Heart left ventricle (tissue), 16 donors: ENCODE measurements at places on chromosomes 11 and 22. TPM values are rescaled to one million over a fixed set of nuclear protein-coding genes. Genes with fewer than 3 reads are reported as not detected.

Gene TCN1
- total RNA-seq: not detected

Gene POU2AF1
- 1.3 TPM for total RNA-seq

Gene LRRC55
- not detected for total RNA-seq

Gene ABCC8
- 3.6 TPM for total RNA-seq

Gene MB
- 11,872 TPM for total RNA-seq

Gene CHADL
- 20.6 TPM for total RNA-seq

Gene GNG3
- total RNA-seq: not detected

Gene RBX1
- total RNA-seq: 76.2 TPM

- no peak for DNase-seq
These were observed 17.6 kb downstream of the OTOG start for GRCh38 chr11:17564687-17565042.

DNA sequence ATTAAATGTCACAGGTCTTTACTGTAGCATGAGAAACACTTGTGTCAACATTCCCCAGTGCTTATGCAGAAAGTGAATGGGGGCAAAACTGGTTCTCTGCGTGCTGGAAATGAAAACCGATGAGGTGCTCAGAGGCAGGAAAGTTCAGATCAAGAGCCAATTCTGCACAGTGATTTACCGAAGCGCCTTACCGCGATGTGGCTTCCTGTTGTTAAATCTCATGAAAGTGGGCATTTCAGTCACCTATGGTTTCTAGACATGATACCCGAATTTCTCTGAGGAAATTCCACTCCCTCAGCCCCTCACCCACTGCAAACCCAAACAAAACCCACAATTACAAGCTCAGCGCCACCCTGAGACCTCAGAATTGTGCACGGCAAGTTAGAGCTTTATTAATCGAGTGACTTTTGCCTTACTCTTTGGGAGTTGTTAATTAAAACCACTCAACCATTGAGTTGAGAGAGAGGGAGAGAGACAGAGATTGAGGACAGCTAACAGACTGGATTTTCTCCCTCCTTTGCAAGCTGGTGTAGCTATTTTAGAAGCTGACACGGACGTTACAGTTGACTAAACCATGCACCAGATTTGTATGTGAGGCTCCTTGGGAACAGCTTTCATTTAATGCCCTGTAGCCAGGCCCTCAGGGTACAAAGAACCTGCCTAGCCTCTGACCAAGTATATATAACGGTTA is 196.4 kb downstream of the DBX1 start:
- no peak for DNase-seq

DNA sequence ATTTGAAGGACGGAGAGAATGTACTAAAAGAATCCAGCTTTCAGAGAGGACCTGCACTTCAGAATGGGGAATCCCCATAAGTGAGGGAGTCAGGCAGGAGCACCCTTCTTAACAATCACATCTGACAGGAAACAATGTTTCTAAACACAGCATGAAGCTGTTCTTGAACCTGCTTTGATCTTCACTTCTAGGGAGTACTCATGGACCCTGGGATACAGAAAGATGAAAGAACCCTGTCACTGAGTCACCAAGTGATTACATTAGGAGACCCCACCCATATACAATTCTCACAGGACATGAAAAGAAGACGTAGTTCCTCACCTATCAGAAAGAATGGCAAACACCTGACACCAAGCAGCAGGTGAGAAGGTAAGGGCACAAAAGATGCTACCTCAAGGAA is 296.9 kb upstream of the ZC3H12C start:
- no peak for DNase-seq

DNA sequence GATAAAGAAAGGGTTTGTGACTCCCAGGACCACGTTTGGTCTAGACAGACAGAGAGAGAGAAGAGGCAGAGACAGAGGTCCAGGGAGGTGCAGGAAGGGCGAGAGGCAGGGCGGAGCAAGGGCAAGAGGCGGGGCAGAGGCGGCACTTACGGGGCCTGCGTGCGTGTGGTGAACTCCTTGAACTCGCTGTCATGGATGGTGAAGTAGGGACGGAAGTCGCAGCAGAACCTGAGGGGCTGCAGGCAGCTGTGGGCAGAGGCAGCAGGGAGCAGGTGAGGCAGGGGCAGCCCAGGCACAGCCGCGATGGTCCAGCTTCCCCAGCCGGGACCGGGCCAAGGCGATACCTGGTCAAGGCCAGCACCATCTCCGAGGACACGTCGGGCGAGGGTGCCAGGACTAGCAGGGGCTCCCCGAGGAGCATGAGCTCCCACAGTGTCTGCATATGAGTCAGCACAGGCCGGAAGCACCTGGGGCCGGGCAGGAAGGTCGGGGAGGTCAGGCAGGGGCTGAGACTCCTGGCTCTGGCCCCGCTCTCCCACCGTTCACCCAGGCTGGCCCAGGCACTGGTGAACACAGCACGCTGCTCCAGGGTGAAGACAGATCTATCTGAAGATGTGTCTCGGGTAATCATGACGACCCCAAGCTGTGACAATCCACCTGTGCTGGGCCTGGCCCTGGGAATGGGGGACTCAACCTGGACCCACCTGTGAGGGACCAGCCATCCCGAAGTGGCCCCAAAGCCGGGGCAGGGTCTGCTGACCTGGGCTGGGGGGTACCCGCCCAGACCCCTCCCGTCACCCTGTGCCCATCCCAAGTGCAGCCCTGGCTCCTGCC is 7.2 kb upstream of the PLXNB2 start:
- peak; percentile 43 for DNase-seq

- peak; percentile 91 for DNase-seq
These were observed 460.0 kb downstream of the BUD13 start for GRCh38 chr11:116312570-116313391.

- DNase-seq: no peak
These were observed 19.2 kb downstream of the FAM168A start for GRCh38 chr11:73578592-73579185.

DNA sequence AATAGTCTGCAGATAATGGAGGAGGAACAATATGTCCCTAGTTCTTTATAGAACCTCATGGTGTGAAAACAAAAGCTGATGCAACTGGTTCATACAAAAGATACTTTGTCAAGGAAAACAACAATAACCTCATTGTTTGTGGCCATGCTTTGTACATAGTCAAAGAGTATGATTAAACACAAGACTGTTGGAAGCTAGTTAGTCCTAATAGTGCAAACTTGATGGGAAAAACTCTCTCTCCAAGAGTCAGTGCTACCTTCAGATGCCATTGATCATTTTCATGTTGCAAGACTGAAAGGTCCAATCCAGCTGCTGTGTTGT is 20.1 kb upstream of the PLAAT2 start:
- DNase-seq: no peak

DNA sequence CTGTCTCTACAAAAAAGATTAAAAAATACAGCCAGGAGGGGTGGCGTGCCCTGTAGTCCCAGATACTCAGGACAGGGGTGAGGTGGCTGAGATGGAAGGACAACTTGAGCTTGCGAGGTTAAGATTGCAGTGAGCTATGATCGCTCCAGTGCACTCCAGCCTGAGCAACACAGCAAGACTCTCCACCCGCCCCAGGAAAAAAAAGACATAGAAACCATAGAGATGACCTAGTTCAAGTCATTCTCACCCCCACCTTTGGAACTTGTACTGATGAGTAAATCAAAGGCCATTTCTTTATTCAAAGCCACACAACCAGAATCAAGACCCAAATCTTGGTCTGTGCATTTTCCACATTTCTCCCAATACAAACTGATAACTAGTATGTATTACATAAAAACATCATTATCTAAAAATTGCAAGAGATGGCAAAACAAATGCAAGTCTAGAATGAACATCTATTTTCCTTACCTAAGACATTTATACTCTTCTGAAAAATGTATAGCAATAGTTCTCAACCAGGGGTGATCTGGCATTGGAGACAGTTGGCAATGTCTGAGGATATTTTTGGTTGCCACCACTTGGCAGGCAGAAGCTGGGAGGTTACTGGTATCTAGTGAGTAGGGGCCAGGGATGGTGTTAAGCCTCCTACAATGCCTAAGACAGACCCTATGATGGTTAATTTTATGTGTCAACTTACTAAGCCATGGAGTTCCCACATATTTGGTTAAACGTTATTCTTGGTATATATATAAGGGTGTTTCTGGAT is 34.6 kb downstream of the LGR4 start:
- DNase-seq: no peak

GRCh38 chr11:117634756-117635603 is 162.0 kb downstream of the DSCAML1 start:
- no peak for DNase-seq

GRCh38 chr11:98365190-98365589 is 655.6 kb upstream of the CNTN5 start:
- no peak for DNase-seq

- DNase-seq: no peak
These were observed 4.3 kb downstream of the FGF3 start for GRCh38 chr11:69814902-69815301.

DNA sequence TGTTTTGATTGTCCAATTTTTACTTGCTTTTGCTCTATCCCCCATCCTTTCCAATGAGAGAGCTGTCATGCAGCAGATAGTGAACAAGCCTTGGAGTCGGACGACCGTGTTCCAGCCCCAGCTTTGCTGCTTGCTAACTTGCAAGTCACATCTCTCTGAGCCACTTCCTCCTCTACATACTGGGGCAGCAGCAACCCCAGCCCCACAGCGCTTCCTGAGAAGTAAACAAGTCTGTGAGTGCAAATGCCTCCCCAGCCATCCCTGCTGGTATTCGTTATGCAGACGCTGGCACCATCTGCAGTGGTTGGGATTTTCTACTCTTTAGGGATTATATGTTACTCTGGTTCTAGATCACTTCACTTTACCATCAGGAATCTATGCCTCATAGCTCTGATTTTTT is 35.0 kb downstream of the TPBGL start:
- DNase-seq: peak; percentile 65

DNA sequence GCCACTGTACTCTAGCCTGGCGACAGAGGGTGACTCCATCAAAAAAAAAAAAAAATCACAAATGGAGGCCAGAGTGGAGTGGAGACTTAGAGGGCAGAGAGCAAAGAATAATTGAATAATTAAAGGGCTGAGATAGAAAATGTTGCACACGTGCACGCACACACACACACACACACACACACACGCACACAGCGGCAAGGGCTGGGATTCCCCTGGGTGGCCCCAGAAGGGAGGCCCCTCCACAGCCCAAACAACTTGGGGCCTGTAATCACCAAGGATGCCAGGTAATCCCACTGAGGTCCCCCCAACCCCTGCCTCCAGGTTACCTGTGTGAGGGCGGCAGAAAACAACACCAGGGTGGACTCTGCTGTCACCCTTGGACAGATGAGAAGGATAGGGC is 12.0 kb upstream of the DGKZ start:
- DNase-seq: no peak

- DNase-seq: no peak
These were observed 118.3 kb upstream of the LMO1 start for GRCh38 chr11:8381871-8382396.

DNA sequence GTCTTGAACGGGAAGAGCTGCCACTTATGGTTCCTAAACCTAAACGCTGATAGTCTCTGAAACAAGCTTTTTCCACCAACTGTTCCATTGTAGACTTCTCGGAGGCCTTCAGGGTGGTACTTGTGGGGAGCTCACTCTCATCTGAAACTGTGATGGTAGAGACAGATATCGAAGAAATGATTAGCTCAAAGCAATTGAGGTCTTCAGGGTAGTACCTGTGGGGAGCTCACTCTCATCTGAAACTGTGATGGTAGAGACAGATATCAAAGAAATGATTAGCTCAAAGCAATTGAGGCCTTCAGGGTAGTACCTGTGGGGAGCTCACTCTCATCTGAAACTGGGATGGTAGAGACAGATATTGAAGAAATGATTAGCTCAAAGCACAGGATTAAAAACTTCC is 175.7 kb downstream of the SWAP70 start:
- DNase-seq: no peak

GRCh38 chr22:31244046-31244942 is 32.2 kb downstream of the LIMK2 start:
- DNase-seq: no peak

DNA sequence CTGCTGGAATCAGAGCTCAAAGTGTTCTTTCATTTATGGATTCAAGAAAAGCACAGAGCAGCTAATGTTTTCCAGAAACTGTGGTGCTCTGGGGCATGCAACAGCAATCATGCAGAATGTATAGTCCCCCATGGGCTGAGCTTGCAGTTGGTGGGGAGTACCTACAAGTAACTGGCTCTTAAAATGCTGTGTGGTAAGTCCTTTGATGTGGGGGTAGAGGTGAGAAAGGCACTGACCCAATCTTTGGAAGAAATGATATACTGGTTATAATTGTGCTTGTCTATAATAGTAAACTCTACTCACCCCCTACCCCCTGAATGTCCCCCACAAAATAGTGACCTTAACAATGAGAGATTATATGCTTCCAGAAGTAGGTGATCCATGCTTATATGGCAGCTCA is 29.1 kb upstream of the CD44 start:
- no peak for DNase-seq

DNA sequence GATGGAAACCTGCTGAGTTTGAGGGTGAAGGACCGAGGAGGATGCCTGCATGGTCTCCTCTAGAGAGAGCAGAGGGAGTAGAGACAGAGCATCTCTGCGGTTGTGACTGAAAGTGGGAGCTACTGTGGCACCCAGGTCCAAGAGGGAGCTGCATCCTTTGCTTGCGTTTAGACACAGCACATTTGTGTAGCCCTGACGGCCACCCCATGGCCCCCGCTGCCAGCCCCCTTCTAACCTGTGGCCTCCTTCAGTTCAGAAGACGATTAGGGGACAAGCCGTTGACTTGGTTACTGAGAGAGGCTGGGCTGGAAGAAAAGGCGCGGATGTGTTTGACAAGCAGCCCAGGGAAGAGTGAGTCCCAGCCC is 690.9 kb downstream of the BRD1 start:
- DNase-seq: no peak

DNA sequence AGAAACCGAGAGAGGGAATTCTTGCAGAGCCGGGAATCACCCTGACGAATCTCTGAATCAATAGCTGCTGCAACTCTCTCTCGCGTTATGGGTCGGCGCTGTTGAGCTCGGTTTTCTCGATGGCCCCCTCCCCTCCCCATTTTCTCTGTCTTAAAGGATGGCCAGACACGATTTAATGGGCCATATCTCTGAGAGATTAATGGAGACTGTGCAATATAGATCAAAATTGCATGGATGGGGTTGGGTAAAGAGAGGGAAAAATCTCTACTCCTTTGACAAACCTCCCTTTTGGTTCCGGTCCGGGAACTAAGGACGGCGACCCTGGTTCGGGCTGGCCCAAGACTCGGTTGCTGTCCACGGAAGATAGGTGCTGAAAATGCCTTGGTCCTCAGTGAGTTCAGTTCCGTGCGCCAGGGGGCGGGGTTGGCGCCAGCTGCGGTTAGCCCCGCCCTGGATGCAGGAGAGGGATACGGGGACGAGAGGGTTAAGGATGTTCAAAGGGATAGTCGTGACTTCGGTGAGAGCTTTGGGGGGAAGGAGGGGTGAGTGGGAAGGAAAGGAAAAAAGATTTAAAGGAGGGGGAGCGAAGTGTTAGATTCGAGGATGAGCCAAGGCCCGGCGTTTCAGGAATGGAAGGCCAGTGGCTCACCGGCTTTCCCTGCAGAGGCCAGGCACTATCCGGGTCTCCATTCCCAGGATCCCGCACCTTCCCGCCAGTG is 103.6 kb upstream of the HSD17B12 start:
- peak; percentile 56 for DNase-seq
